Cardiac muscle cell (in vitro differentiated cells and primary cell): ENCODE measurements at places on chromosomes 11 and 22.
A peak's percentile ranks its signal among the peaks of the same experiment; 100 is the strongest.

DNA sequence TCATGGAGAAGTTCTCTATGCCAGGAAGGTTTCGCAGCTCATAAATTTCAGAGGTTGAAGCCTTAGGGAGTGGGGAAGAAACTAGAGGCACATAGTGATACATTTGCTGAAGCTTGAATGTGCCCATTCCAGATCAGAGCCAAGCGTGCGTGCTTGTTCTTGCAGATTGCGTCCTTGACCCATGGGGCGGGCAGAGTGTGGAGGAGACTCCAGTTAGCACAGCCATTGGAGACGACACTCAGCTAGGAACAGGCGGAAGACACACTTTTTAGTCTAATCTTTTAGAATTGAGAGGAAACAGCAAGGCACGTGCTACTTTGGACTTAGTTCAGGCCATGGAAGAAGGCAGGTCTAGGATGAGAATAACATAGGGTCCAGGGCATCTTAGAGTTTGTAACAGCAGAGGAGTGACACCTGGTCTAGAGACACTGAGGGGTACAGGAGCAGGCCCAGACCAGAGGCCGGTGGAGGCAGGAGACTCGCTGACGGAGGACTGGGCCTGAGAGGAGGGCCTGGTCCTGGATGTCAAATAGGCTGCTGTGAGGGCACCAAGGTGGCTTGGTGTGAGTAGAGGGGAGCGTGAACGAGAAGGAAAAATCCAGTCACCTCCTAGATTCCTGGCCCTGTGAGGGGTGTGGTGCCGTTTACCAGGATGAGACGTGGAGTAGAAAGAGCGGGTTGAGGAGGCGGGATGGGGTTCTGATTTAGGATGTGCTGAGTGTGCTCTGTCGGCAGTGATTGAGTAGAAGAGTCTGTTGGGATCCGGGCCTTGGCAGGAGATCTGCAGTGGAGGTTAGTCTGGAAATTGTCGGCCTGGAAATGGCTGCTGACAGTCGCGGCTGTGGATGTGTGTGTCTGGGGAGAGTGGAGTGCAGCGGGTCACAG, 154.7 kb downstream of the TBC1D22A start:
- H3K4me1 ChIP-seq = no peaks in the 10 kb centered on the region
- no peak for DNase-seq
- H3K4me3 ChIP-seq = no peak overlapping the region
- H3K27ac ChIP-seq = no peak overlapping the region
- H3K36me3 ChIP-seq = peaks cover 2% of the 10 kb centered on the region

DNA sequence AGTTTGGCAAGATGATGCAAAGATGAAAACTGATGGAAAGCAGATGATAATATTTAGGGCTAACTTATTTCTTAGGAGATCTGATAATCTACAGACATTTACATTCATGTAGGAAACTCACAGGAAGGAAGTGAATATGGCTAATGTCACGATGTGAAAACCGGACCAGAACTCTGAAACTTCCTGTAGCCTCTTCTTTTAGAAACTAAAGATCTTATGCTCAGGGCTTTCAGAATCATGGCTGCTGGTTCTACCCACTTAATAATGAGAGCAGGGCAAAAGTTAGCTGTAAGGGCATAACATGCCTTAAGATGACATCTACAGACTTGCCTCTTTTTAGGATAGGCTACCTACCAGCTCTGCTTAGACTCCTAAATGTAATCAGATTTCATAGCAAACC, 15.2 kb downstream of the CPSF7 start:
- H3K4me3 ChIP-seq = no peak overlapping the region
- no peak overlapping the region for H3K27ac ChIP-seq
- H3K36me3 ChIP-seq = peaks cover 84% of the 10 kb centered on the region
- no peaks in the 10 kb centered on the region for H3K27me3 ChIP-seq
- H3K4me1 ChIP-seq = no peaks in the 10 kb centered on the region

DNA sequence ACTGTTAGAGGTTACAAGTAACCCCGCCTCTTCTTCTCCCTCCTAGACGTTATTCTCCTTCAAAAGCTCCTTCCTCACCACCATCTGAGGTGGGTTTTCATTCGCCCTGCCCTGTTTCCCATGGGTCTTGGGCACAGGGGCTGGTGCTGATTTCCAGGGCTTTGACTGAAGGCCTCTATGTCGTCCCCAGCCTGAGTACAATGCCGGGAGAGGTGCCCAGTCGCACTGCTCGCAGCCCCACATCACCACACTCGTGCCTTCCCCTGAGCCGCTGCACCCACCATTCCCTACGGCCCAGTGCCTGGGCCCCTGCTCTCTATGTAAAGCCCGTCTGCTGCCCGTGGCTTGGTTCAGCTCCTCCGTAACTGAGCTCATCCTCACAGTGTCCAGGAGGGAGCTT, 169.8 kb downstream of the DSCAML1 start:
- no peak for DNase-seq
- H3K27me3 ChIP-seq = no peaks in the 10 kb centered on the region
- peaks cover 11% of the 10 kb centered on the region for H3K4me1 ChIP-seq
- no peaks in the 10 kb centered on the region for H3K36me3 ChIP-seq
- no peak overlapping the region for H3K27ac ChIP-seq
- H3K4me3 ChIP-seq = no peak overlapping the region

DNA sequence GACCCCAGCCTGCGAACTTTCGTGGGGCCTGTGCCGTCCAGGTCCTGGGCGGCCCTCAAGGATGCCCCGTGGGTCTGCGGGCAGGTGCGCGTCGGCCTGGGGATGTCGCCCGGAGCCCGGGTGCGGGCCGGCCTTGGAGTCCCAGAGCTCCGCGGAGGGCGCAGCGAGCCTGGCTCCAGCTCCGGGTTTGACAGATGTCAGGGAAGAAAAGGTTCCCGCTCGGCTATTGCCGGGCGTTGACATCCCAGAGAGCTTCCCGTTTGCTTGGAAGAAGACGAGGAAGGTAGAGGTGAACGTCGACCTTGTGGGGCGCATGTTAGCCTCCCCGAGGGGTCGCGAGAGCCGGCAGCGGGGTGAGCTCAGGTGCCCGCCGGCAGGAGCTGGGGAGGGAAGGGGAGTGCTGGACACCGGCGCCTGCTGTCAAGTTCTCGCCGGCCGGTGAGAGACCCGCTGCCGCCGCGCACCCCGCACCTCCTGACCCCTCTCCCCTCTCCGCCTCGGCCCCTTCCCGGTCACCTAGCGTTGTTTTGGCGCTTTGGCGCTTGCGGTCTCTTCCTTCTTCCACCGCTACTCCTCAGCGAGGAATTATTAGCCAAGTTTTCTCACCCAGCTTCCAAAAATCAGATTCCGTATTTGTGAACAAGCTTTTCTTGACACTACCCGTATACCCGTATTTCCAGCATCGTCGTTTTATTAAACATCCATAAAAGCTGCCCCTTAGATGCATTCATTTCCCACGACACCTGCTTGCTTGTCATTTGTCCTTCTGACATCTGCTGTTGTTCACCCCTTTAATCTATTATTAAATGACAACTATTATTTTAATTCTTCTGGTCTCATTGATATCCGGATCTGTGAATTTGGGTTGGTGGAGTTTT, 1.3 kb downstream of the BMAL1 start:
- no peak for DNase-seq
- no peaks in the 10 kb centered on the region for H3K36me3 ChIP-seq
- peak overlapping the region; percentile 83 for H3K4me3 ChIP-seq
- H3K4me1 ChIP-seq = peaks cover 5% of the 10 kb centered on the region
- peaks cover 72% of the 10 kb centered on the region for H3K27me3 ChIP-seq

- H3K4me3 ChIP-seq = peak overlapping the region; percentile 68
- peak; percentile 42 for DNase-seq
- H3K4me1 ChIP-seq = peaks cover 6% of the 10 kb centered on the region
- H3K27me3 ChIP-seq = no peaks in the 10 kb centered on the region
- peak overlapping the region; percentile 85 for H3K27ac ChIP-seq
These were observed 688 bp downstream of the PTS start for GRCh38 chr11:112226831-112227401.

DNA sequence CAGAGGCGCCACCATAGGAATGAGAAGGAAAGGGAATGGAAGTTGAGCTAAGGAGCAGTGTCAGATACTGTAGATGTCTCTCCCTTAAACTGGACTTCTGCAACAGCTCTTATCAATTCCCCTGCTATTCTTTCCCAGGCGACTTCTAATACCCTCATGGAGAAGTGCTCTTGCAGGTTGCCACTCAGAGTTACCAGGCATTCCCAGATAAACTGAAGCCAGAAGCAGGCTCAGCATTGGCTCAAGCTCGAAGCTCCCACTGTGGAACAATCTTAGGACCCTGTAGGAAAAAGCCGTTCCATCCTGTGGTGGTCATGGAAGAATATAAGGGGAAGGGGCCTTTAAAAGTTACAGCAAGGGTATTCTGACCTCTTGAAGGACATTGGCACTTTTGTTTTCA, 208.7 kb upstream of the PLET1 start:
- H3K4me3 ChIP-seq = no peak overlapping the region
- no peaks in the 10 kb centered on the region for H3K27me3 ChIP-seq
- no peak for DNase-seq
- H3K4me1 ChIP-seq = peaks cover 17% of the 10 kb centered on the region
- no peaks in the 10 kb centered on the region for H3K36me3 ChIP-seq

DNA sequence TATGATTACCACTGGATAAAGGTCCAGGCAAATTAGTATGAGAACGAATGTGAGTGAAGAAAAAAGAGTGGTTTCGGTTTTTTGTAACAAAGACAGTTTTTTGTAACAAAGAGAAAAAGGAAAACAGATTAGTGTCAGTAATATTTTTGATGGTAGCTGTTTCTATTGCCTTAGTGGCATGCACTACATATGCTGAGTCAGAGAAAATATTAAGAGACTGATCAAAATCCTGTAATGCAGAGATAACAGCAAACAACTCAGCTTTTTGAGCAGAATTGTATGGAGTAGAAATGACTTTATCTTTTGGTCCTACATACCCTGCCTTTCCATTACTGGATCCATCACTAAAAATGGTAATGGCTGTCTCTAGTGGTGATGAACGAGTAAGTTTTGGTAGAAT, 22.7 kb upstream of the MTNR1B start:
- no peaks in the 10 kb centered on the region for H3K4me1 ChIP-seq
- H3K27ac ChIP-seq = no peak overlapping the region
- no peak for DNase-seq
- no peaks in the 10 kb centered on the region for H3K27me3 ChIP-seq
- H3K4me3 ChIP-seq = no peak overlapping the region
- no peaks in the 10 kb centered on the region for H3K36me3 ChIP-seq

DNA sequence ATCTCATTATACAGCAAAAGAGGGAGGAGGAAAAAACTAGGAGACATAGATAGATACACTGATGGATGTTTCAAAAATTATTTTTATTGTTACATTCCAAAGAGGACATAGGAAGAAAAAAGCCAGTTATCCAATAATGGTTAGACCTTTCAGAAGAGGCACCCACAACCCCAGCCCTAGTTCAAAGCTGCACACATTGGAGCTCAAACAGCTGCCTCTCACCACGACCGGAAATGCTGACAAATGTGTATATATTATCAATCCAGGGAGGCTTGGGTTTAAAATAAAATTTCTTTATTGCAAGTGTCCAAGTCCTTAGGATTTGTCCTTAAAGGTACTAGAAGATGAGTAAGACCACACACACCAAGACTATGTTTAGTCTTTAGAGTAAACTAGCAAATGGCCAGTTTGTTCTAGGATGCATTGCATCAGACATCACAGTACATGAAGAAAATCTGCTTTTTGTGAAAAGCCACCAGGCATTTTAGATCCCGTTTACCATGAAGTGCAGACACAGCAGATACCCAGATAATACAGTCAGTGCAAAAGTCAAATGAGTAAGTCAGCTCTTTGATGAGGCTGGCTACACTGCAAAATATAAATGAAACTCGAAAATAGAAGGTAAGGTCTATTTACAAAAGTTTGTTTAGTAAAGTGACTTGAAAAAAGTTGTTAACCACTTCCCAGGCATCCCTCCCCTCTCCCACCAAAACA, 4.6 kb upstream of the ASCL3 start:
- no peaks in the 10 kb centered on the region for H3K4me1 ChIP-seq
- H3K4me3 ChIP-seq = no peak overlapping the region
- no peak for DNase-seq
- H3K27ac ChIP-seq = no peak overlapping the region
- no peaks in the 10 kb centered on the region for H3K27me3 ChIP-seq

DNA sequence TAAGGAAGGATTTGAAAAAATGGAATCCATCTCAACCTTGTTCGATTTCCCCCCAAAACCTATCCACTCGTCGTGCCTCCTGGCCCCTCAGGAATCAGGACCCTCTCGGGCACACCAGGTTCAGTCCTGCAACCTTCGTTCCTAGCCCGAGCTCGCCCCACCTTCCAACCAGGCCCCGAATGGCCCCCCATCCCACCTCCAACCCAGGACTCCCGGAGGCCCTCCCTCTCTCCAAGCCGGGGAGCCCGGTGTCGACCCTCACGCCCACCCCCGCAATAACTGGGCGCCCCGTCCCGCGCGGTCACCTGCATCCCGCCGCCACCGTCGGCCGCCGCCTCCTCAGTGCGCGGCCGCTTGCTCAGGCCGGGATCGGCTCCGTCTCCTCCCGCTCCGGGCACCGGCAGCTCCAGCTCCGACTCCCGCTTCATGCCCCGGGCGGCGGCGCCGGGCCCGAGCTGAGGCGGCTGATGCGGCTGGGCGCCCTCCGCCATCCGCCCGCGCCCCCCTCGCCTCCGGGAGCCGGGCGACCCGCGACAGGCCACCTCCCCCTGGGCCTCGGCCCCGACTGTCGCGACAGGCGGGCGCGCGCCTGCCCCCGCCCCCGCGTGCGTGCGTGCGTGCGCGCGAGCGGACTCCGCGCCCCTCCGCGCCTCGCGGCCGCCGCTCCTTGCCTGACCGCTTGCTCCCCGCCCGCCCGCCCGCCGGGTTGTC, 534 bp downstream of the RBFOX2 start:
- no peaks in the 10 kb centered on the region for H3K27me3 ChIP-seq
- peak overlapping the region; percentile 86 for H3K27ac ChIP-seq
- peaks cover 12% of the 10 kb centered on the region for H3K4me1 ChIP-seq

DNA sequence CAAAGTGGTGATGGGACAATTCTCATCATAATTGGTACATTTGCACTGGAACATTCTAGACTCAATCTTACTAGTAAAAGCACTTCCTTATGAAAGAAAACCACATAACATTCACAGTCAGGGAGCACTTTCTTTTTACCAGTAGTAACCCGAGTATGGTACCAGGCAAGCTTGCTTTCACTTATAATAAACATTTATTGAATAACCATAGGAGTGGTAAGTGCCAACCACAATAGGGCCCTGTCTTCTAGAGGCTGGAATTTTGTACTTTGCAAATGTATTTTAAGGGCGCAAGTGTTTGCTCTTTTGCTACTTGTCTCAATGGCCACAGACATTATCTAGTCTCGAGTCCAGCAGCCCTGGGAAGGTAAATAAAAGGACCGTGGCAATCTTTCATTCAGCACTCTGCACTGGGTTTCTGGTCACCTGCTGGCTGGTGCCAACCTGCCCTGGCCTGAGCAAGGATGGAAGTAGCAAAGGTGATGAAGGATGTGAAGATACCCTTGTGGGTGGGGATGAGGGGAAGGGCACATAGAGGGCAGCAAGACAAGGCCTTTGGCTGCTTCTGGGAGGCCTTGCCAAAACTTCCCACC, 24.2 kb downstream of the C22orf31 start:
- no peaks in the 10 kb centered on the region for H3K36me3 ChIP-seq
- no peak overlapping the region for H3K27ac ChIP-seq
- H3K4me3 ChIP-seq = no peak overlapping the region
- no peaks in the 10 kb centered on the region for H3K27me3 ChIP-seq
